ENCODE measurements at places on chromosomes 13 and 19.

GRCh38 chr13:67140006-67140405, 90.1 kb downstream of the PCDH9 start:
- DNase-seq: no peak

- no peak for DNase-seq
These were observed 110.8 kb downstream of the TNFRSF19 start for GRCh38 chr13:23680845-23681669.

GRCh38 chr19:58367698-58368454, 5.3 kb upstream of the ZNF497 start:
- no peak for DNase-seq

GRCh38 chr19:16594681-16595091, 22.5 kb upstream of the SLC35E1 start:
- DNase-seq: no peak

GRCh38 chr13:27806744-27807387, 14.6 kb downstream of the GSX1 start:
- no peak for DNase-seq

- no peak for DNase-seq
These were observed 501.5 kb downstream of the SUCLA2 start for GRCh38 chr13:47499358-47500150.

- DNase-seq: no peak
These were observed 217.1 kb downstream of the POSTN start for GRCh38 chr13:37381502-37381901.

DNA sequence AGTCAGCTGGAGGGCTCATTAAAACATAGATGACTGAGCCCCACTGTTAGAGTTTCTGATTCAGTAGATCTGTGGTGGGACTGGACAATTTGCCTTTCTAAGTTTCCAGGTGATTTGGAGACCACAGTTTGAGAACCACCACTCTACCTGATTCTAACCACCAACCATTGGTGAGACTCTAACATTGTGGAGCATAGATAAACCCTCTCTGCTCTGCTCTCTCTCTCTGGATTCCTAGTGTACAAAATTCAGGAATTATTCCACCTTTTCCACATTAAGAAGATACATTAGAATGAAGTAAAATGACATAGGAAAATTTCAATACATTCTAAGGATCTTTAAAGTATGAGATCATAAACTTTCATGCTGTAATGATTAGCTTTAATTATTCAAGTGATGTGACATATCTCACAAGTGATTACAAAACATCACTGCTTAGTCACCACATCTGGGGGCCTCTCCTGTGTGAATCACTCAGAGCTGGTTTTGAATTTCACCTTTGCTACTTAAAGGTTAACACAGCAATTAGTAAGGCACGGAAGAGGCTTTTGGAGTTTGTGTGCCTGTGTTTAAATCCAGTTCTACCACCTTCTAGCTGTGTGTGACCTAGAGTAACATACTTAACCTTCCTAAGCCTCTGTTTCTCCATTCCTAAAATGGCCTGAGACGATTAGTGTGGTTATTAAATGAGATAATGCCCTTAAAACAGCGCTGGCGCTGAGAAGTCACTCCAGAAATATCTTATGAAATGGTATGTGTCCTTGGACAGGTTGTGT, 78.5 kb upstream of the NBEA start:
- no peak for DNase-seq

DNA sequence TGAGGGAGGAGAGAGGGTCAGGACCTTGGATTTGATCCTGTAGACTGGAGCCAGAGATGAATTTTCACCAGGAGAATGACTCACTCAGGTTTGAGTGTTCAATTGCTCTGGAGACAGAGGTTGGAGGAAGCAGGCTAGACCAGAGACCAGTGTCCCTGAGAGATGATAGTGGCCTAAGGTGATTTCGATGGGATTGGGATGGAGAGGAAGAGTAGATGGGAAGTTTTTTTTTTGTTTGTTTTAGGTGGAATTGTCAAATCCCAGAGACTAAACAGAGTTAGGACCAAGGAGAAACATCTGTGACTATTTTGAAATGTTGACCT, 2.3 kb downstream of the CEBPG start:
- DNase-seq: no peak

- no peak for DNase-seq
These were observed 11.7 kb upstream of the DGKH start for GRCh38 chr13:42036711-42037110.

DNA sequence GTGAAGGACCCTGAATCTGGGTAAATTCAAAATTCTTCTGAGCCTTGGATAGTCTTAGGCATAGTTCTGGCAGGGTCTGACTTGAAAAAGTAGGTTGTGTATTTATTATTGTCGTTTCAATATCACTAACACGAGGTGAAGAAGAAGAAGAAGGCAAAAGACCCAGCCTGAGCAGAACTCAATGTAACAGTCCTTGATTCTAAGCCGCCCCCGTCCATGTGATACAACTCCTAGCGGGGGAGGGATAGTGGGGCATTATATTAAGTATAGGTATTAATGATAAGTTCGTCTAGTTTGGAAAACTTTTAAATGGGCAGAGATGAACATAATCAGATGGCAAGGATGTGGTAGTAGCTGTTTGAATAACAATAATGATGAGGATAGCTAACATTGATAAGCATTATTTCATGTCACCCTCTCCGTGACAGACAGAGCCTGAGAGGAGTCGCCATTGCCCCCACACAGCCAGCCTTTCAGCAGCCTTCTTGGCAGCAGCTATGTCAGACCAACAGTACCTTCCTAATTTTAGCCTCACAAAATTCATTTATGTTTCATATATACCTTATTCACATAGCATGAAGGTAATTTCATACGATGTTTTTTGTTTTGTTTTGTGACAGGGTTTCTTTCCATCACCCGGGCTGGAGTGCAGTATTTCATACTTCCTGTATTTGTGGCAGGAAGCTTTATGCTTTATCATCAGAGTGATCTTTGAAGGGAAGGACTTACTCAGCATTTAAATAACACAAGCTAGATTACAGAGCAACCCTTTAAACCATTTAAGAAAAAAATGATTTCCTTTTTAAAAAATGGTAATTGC, 64.4 kb upstream of the NPAS1 start:
- no peak for DNase-seq

- no peak for DNase-seq
These were observed 10.3 kb upstream of the KLK3 start for GRCh38 chr19:50844296-50844935.

DNA sequence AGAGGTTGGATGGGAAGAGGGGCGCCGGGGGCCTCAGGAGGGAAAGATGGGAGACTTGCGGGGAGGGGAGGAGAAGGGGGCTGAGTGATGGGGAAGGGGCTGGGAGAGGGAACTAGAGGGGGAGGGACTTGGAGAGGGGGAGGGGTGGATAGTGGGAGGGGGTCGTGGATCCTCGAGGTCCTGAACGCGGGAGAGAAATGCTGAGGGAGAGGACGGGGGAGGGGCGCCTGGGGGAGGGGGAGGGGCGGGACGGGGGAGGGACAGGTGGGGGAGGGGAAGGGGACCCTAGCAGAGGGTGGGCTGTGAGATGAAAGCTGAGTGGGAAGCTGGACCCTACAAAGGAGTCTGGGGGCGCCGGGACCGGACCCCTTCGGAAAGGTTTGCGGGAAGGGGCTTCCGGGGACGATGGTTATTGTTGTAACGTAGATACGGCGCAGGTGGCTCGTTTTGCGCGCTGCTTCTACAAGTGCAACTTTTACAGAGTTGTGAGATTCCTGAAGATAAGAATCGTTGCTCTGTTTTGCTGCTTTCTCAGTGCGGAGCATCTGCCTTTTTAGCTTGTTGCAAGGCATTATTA, 418 bp downstream of the ZNF444 start:
- DNase-seq: peak; percentile 60

DNA sequence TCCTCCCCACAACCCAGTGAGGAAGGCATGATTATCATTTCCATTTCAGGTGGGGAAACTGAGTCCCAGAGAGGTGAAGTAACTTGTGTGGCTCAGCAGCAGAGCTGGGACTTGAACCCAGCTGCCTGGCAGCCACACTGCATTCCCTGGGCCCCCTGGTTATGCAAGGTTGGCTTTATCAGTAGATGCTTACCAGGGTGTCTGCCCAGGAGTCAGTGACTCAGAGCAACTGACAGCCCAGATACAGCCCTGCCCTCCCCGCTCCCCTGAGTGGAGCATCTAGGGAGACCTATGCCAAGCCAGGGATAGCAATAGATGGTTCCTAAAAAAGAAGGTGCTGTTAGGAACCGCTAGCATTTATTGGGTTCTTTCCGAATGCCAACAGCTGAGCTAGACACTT, 5.9 kb downstream of the IGLON5 start:
- DNase-seq: no peak

DNA sequence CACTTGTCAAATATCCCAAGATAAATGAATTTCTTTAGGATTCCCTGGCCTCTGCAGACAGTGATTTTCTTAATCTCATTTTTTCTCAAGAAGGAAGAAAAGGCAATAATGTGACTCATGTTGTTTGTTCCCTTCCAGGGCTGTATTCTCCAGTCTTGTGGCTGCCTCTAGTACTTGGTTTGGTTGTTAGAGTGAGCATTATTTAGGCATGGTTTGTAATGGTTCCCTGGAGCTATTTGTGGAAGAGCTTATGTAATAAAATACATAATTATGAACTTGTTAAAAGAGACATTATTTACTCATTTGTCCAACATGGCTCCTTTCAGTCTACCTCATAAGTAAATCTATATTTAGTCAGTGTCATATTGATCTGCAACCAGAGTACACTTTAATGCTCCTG, 270.4 kb downstream of the DCT start:
- no peak for DNase-seq

GRCh38 chr13:76730220-76730619, 156.0 kb downstream of the KCTD12 start:
- DNase-seq: no peak

- DNase-seq: no peak
These were observed 62.8 kb upstream of the LRCH1 start for GRCh38 chr13:46490129-46490528.

GRCh38 chr19:7450243-7451223, 38.3 kb downstream of the PEX11G start:
- no peak for DNase-seq

DNA sequence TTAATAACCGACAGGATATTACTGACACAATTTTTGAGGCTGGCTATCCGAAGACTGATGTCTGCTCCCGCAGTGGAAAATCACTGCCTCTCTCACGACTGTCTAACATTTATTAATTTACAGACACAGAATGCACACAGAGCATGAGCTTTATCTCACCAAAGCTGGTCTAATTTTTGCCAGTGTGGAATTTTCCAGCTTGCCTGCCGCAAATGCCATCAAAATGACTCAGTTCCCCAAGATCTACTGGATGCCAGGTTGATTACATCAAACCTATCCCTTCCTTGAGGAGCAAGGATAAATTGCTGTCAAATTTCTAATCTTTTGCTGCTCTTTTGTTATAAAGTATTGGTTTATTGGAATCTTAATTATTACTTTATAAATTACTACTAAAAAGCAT, 1775.1 kb upstream of the PCDH20 start:
- DNase-seq: no peak

GRCh38 chr19:17321655-17322489, 12.5 kb downstream of the DDA1 start:
- DNase-seq: no peak

GRCh38 chr19:38228491-38229439, 4.7 kb upstream of the DPF1 start:
- DNase-seq: no peak

- no peak for DNase-seq
These were observed 9.7 kb downstream of the F2RL3 start for GRCh38 chr19:16898361-16899015.

- peak; percentile 73 for DNase-seq
These were observed 799 bp downstream of the PVR start for GRCh38 chr19:44644402-44645016.

DNA sequence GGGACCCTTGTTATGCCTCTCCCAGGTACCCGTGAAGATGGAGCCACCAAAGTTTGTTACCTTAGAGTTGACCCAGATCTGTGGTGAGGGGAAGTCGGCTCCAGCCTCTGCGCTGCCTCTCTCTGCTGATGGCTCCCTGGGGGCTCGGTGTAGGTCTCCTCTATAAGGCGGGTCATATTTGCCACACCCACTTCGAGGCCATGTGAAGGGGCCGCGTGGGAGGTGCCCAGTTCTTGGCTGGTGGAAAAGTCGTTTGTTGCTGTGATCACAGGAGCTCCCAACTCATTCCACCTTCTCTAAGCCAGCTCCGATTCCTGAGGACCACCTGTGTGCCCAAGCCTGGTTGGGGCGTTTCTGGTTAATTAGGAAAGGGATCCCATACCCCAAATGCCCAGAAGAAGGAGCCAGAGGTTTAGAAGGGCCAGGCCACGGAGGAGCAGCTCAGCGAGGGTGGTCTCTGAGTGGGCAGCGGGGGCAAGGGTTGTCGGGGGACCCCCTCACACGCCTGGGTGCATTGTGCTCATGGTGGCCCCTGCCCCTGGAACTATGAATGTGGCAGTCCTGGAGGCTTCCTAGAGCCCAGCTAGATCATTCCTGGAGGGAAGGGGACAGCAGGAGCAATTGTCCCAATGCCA, 296.5 kb downstream of the ZNF536 start:
- DNase-seq: no peak
